ENCODE measurements at places on chromosomes 3 and 15.

- no peak for DNase-seq
Measured at GRCh38 chr3:25817638-25818037, 27.7 kb downstream of the OXSM start.

DNA sequence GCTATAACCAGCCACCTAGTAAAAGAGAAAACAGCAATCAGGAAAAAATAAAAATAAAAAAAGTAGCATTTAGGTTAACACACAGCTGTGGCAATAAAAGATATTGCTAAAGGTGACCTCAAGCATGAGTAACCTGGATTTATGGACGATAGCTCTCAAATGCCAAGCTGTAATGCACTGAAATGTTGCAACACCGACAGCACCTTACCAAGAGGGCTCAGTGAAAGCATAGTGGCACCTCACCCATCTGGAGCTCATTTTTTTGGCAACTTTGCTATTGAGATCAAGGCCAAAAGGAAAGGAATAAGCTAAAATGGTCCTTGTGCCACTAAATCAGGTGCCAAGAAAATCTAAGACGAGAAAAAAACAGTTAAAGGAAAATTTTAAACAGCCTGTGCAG lies 2.5 kb downstream of the HACD2 start:
- no peak for DNase-seq

- DNase-seq = no peak
Measured at GRCh38 chr3:52004163-52004787, 8.6 kb upstream of the RPL29 start.

DNA sequence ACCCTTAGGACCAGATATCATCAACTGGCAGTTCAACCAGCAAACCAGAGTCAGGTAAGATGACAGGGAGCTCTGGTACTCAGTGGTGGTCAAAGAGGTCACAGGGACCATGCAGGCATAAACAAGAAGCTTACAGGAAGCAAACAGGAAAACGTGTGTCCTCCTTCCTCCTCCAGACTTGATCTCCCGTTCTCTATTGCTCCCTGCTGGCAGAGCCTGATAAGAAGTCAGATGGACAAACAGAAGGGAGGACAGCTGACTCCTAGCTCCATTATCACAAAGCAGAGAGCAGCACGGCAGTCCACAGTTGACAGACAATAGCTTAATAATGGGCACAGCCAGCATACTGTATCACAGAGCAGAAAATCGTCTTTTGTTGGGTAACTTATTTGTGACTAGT lies 156.5 kb upstream of the SLC2A2 start:
- DNase-seq = no peak

- DNase-seq = no peak
Measured at GRCh38 chr15:88057836-88058235, 198.7 kb downstream of the NTRK3 start.

DNA sequence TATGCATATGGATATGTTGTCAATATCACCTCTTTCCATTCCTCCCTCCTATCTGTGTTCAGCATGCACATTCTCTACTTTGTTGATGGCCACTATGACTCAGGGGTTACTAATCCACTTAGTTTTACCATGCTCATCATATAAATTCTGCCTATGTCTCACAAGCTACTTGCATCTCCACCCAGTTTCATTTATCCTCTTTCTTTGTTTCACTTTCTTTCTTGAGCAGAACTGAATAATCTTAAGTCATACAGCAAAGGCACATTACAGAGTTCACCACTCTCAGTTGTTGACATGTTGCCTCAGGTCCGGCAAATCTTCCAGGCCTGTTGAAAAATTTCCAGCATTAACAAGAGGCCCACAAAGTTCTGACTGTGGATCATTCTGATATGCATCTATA lies 71.5 kb downstream of the SSR3 start:
- peak; percentile 54 for DNase-seq

- peak; percentile 8 for DNase-seq
Measured at GRCh38 chr15:44286814-44287452, 1.6 kb upstream of the GOLM2 start.

GRCh38 chr3:122103821-122104514 lies 48.8 kb downstream of the CD86 start:
- DNase-seq = no peak

DNA sequence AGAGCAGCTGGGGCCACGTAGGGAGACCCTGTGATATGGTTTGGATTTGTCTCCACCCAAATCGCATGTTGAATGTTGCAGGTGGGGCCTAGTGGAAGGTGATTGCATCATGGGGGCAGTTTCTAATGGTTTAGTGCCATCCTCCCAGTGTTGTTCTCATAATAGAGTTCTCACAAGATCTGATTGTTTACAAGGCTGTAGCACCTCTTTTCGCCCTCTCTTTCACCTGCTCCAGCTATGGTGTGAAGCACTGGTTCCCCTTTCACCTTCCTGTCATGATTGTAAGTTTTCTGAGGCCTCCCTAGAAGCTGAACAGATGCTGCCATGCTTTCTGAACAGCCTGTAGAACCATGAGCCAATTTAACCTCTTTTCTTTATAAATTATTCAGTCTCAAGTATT lies 198.9 kb upstream of the CBLB start:
- DNase-seq = no peak

DNA sequence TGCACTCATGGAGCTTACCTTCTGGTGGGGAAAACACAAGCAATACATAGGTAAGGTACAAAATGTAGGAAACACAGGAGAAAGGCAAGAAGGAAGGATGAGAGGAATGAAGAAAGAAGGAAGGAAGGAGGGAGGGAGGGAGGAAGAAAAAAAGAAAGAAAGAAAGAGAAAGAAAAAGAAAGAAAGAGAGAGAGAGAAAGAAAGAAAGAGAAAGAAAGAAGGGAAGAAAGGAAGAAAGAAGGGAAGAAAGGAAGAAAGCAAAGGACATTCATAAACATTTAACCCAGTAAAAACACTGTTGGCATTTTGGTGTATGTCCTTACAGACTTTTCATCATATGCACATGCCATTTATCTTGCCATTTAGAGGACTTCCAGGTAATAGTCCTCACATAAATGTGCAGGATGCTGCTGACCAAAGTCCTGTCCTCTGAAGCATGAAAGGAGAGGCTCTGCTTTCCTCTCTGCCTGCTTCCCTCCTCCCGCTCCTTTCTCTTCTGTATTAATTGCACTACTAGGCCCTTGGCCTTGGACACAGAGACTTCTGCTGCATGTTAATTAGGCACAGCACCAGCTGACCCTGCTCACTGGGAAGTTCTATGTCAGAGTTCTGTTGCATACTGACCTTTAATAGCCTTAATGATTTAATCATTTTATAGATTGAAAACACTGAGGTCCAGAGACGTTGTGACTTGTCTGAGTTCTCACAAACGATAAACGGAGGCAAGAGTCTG lies 29.7 kb upstream of the NDUFB4 start:
- DNase-seq = no peak

DNA sequence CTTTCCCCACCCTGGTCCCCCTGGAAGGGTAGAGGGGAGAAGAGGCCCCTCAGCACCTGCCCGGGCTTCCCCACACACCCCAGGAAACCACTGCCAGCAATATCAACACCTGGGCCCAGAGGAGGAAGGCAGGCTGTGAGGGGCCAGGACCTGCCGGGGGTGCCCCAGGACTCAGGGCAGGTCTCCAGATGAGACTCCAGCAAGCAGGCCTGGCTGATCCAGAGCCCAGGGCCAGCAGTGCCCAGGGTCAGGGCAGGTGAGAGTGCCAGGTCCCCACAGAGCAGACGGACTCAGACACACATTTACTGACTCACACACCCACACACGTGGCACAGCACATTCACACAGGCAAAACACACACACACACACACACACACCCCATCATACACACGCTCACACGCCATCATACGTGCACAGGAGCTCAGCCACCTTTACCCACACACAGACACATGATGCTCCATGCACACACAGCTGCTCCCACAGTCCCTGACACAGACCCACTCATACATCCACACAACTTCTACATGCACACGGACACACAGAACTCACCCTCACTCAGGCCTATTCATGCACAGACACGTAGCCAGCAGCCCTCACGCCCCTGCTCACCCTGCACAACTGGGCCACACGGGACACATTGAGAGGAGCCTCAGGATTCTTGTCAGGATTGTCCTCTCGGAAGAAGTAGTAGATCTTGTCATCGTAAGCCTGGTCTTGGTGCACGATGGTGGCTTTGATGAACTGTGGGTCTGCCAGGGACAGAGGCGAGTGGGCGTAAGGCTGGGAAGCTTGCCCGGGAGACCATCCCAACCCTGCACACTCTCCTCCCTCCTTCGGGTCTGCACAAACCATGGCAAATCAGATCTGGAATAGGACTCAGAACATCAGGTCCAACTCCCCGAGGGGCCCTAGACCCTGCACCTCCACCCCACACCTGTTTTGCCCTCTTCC lies 17.5 kb downstream of the SEMA7A start:
- DNase-seq = no peak

GRCh38 chr15:61318802-61319525 lies 89.9 kb upstream of the RORA start:
- no peak for DNase-seq

DNA sequence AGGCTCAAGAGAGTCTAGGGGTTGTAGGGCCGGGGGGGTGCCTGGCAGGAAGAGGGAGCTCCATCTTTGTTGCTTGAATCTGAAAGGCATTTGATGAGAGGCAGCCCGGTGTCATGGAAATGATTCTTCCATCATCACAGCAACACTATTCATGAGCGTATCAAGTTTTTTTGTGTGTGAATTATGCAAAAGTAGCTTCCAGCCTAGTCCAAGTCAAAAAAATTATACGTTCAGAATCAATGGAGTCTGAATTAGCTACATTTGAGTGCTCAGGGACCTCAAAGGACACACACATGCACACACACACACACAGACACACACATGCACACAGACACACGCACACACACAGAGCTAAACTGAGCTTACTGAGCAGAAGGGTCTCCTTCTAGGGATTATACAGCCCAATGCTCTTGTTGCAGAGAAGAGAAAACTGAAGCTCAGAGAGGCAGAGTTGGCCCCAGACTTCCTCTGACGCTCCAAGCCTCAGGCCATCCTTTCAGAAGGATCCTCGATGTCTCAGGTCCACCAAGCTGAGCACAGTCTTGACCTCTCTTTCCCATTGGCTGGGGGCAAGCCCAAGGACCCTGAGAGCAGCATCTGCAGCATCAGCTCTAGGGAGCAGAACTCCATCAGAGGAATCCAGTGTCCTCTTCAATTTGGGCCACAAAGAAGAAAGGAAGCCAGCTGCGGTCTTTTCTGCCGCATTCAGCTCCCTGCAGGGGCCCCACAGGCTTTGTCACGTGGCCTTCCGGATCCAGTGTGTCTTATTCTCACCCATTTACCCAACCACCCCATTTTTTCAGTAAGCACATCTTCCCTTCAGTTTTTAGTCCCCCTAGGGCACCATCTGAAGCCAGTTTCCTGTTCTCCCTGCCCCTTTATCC lies 228.0 kb downstream of the UACA start:
- DNase-seq = peak; percentile 55

GRCh38 chr3:123789760-123790159 lies 94.4 kb downstream of the MYLK start:
- no peak for DNase-seq

DNA sequence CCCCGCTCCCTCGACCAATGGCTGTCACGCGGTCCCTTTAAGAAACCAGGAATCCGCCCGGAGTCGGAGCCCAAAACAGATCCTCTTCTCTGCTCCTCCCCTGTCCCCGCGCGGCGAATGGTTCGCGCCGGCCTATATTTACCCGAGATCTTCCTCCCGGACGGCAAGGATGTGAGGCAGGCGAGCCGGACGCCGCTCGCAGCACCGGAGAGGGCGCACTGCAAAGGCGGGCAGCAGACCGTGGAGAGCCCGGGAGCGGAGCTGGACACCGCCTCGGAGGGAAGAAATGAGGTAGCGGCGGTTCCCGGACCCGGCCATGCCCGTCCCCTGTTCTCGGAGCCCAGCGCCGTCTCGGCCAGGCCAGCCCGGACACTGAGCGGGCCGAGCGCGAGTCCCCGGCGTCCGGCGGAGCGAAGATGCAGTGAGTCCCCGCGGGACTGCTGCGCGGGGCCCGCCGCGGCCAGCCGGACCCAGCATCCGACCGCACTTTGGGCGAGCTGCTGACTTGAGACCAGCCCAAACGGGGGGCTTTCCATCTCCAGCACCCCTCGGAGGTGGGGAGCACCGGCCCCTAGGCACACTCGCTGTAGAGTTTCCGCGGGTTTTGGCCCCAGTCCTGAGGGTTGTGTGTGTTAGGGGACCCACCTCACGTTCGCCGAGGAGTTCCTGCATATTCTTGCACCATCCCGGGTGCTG lies at the start of gene FAM43A:
FAM43A (plus strand) TSS at position 166 of the 696 bp plus-strand sequence. CDS start 944 bp downstream, outside the sequence.
- DNase-seq = peak; percentile 87

- no peak for DNase-seq
Measured at GRCh38 chr15:79206940-79207339, 75.6 kb upstream of the ANKRD34C start.

- DNase-seq = no peak
Measured at GRCh38 chr3:16439848-16440708, 73.4 kb downstream of the RFTN1 start.

DNA sequence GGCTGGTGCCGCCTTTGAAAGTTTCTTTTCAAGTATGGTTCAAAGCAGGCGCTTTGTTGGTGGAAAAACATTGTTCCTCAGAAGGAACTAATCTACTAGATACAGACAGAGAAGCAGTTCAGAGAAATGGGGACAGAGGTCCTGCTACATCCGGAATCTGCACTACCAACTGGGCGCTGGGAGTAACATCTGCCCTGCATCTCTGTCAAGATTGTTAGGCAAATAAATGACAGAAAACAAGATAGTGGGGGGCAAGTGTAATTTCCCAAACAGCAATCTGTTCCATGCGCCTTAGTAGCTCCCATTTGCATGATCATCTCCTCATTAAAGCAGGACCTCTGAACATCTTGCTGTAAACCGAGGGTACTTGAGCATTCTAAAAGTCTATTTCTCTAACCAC lies 17.4 kb downstream of the TLE3 start:
- no peak for DNase-seq

GRCh38 chr3:179729086-179729485 lies 76.2 kb downstream of the USP13 start:
- no peak for DNase-seq

DNA sequence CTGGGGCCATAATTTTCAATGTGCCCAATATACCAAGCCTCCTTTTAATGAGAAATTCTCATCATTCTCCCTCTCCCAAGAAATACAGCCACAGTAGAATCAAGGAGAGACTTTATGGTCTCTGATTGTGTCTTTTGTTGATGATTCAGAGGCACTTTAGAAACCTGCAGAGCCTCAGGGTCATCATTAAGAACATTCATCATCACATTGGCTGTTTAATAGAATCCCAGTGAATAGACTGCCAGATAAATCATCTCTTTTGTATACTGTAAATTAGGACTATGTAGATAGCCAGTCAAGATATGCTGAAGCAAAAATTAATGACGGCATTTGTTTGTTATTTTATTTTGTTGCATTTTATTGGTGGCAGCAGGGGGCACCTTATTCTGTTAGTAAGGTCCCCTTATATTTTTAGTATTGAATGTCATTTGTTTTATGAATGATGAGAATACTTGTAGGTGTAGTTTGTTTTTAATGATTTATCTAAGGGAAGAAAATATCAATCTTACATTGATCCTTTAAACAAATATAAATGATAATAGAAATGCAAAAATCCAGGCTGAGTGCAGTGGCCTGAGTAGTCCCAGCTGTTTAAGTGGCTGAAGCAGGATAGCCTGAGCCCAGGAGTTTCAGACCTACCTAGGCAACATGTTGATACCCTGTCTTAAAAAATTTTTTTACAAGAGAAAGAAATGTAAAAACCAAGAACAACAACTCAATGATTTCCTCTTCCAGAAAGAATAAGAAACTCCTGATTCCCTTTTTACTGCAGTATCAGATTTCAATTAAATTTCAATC lies 138.8 kb downstream of the ZBBX start:
- DNase-seq = no peak

- peak; percentile 51 for DNase-seq
Measured at GRCh38 chr15:55434989-55435825, 26.9 kb downstream of the PIERCE2 start.

Measured in CD4-positive, alpha-beta T cell treated with Interleukin-12 subunit alpha and Interleukin-12 subunit beta, for 1 hour (primary cell).